ENCODE measurements at places on chromosomes 1 and 21.

DNA sequence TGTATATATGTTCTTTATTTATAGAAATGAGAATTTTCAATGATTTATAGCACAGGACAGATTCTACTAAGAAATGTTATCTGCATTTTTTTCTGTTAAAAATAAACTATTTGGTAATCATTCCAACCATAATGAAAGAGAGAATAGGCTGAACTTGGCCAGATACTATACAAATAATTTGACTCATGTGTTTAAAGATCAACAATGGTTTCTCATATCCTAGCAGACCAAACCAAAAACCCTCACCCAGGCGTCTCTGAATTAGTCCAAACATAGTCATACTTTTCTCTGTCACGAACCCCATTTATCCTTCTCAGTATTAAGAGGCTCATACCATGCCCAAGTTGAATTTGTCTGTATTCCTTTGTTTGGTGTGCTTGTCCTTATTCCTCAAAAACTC, 40.3 kb downstream of the RPE65 start:
- no peak for DNase-seq

DNA sequence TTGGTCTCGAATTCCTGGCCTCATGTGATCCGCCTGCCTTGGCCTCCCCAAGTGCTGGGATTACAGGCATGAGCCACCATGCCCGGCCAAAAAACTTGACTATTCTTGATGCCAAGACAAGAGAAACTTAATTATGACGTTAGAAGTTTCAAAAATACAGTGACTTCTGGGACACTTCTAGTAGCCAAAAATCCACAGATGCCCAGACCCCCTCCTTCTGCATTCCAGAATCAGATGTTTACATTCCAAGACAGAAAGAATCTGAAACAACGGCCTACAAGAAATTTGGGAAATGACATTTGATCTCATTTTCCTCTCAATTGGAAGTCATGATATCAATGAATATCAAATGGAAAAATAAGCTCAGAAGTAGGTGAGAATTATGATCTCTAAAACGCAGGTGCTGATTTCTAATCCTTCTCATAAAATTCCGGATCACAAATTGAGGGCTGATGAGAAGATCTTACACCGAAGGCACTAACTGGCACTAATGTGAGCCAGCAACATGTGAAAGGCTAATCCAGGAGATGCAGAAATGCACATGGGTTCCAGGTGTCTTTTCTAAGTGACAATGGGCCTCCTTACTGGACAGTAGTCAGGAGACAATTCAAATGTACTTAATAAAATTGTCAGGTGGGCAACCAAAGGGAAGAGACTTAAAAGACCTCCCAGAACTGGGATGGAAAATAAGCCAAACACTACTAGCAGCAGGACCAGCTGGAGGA, 5.5 kb downstream of the RAB29 start:
- DNase-seq = no peak

DNA sequence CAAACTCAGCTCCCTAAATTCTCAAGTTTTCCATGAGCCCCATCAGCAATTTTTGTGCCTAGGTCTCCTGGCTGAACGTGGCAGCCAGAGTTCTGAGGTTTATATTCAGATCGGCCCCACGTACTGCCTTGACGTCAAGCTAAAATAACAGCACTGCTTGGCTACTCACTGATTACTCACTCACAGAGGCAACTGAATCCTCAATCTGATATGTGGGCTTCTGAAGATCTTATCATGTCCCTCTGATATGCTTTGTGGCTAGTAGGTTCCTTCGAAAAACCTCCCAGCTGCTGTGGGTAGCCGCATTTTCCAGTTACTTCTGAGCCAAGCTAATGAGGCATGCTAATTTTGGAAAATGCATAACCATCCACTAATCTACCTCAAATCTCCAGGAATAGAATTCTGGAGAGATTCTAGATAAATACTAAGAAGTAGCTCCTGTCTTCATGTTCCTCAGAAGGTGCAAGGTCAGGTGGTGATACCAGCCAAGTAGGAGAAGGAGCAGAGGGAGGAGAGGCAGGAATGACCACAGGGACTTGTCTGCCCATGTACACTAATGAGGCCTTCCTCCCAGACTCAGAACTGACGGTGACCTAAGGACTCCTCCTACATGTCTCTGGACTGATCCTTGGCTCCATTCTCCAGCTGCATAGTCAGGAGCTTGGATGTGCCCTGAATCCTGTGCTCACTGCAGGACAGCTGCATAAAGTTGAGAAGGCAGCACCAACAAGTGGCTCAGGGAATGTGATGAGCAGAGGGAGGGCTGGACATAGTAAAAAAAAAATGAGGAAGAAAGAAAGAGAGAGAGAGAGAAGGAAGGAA, 263.7 kb downstream of the TNR start:
- no peak for DNase-seq

GRCh38 chr1:181318858-181319235, 164.5 kb upstream of the CACNA1E start:
- peak; percentile 16 for DNase-seq

DNA sequence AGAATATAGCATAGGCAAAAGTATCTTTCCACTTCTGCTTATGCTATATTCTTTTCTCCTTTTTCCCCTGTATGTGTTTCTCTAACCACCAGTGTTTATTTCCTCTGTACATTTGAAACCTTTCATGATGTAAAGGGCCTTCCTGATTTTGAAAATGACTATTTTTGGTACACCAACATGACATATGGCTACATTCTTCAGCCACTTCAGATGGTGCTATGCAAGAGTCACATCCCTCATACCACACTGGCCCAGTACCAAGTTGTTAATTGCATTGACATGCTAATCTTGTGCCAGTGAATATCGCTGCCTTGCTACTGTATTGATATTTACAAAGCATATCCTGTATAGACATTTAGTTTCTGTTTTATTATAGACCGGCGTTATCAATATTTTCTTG, 408.7 kb downstream of the NCAM2 start:
- DNase-seq = no peak

DNA sequence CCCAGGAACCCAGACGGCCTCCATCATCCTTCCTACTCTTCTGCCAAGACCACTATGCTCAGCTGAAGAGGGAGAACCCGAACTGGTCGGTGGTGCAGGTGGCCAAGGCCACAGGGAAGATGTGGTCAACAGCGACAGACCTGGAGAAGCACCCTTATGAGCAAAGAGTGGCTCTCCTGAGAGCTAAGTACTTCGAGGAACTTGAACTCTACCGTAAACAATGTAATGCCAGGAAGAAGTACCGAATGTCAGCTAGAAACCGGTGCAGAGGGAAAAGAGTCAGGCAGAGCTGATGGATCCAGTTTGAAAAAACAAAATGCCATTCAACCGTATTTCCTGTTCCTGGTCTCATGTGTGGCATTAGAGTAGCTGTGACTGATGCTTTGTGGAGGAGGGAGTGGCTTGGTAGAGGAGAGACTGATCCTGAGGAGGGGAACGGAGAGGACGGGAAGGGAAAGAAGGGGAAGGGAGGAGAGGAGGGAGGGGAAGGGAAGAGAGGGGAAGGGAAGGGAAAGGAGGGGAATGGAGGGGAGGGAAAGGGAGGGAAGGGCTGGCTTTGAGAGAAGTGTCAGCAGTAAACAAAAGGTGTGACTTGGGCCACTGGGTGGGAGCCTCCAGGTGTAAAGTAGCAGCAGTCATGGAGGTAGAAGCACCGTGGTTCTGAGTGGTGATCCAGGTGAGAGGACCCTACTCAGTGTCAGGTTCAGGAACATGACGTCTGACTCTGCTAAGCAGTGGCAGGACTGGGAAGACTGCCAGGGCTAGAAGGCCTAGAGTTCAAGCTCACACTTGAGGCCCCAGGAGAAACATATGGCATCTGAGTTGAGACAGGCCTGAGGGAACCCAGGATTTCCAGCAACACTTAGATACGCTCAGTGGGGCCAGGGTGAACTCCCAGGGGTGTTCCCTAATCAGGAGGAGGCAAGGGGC, 846 bp downstream of the HMGB4 start:
- no peak for DNase-seq

DNA sequence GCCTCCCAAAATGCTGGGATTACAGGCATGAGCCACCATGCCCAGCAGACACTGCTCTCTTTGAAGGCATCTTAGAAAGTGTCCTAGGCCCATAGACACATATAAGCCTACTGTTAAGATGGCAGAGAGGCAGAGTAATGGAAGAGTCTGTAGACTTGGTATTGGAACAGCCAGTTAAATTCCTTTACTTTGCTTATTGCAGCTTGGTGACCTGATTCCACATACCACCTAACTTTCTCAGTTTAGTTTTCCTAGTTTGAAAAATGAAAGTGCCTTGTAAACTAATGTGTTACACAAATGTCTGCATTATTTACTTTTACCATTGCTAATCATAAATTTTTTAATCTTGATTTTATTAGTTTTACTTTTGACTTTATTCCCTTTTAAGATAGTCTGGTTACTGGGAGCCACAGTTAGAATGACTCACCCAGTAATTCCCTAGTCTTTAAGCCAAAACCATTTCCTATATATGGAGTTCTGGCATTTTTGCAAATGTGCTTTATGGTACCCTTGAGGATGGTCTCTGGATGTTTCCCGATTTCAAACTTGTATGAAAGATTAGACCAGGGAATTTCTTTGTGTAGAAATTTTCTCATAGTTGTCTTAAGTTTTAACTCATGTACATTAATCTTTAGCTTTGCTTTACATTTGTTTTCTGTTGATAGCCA, 6.4 kb downstream of the SMAP2 start:
- no peak for DNase-seq

GRCh38 chr21:41636636-41637630, 129.0 kb upstream of the TMPRSS2 start:
- DNase-seq = no peak

DNA sequence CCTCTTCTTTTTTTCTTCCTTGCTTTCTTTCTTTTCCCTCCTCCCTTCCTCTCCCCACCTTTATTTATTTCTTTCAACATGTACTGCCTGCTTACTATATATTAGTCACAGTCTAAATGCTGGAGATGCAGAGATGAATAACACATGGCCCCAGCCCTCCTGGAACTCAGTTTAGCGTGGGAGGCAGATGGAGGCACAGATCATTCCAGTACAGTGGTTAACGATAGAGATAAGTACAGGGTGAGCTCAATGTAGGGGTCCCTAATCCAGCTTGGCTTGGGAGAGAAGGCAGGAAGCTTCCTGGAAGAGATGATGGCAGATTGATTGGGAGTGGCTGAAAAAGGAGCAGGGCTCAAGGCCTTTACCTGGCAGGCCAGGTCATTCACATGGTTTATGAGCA, 55.6 kb upstream of the PPP2R5A start:
- no peak for DNase-seq

- no peak for DNase-seq
Observed at GRCh38 chr1:106038260-106038659, 1018.2 kb upstream of the PRMT6 start.

GRCh38 chr1:6500544-6501278, 9.2 kb upstream of the PLEKHG5 start:
- no peak for DNase-seq

DNA sequence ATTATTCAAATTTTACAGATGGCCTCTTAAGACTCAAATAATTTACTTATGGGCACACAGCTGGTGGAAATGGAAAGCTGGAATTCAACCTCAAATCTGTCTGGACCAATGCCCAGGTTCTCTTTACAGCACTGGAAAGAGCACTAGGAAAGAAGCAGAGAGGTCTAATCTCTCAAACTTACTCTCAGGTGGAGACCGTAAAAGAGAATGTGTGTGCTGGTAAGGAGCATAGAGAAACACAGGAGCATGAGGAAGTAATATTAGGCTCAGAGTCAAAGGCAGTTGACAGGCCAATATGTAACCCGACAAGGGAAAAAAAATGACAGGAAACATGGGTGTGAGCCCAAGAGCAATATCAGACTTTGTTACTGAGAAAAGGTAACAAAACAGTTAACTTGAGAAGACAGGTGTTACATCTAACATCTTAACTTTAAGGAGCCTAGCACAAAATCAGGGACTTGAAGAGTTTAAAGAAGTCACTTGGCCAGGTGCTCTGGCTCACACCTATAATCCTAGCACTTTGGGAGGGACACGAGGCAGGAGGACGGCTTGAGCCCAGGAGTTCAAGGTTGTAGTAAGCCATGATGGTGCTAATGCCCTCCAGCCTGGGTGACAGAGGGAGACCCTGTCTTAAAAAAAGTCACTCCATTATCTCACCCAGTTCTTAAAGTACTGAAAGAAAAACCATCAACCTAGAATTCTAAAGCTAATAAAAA, 20.7 kb downstream of the PPP1R15B start:
- DNase-seq = no peak

GRCh38 chr1:17128361-17128760, 9.1 kb upstream of the PADI2 start:
- no peak for DNase-seq

GRCh38 chr1:162213281-162213912, 143.9 kb downstream of the NOS1AP start:
- no peak for DNase-seq

GRCh38 chr1:36384542-36385409, 948 bp downstream of the STK40 start:
- peak; percentile 19 for DNase-seq

DNA sequence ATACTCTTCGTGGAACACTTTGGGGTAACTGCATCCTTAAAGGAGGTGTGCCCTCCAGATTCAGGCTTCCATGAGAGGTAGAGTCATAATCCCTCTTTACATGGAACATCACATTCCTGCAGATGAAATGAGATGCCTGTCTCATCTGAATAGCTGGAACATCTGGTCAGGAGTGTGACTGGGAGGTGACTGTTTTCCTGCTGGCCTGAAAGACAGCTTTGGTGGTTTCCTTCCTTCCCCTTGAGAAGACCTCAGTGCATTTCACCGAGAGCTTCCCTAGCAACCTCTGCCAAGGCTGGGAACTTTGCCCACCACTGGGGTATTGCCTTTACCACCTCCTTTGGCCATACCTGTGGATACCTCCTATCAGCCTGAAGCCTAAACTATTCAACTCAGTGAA, 46.7 kb upstream of the GUCA2A start:
- DNase-seq = no peak

GRCh38 chr1:100440075-100440809, 87.9 kb downstream of the CDC14A start:
- peak; percentile 42 for DNase-seq

GRCh38 chr1:215115760-215116159, 33.2 kb downstream of the KCNK2 start:
- no peak for DNase-seq

GRCh38 chr1:82837766-82838465, 1037.2 kb downstream of the ADGRL2 start:
- no peak for DNase-seq

GRCh38 chr1:160823296-160823695, 27.3 kb downstream of the LY9 start:
- DNase-seq = no peak

- no peak for DNase-seq
Observed at GRCh38 chr1:83818916-83819315, 180.0 kb downstream of the TTLL7 start.

- no peak for DNase-seq
Observed at GRCh38 chr1:30740251-30741238, 17.0 kb downstream of the LAPTM5 start.

DNA sequence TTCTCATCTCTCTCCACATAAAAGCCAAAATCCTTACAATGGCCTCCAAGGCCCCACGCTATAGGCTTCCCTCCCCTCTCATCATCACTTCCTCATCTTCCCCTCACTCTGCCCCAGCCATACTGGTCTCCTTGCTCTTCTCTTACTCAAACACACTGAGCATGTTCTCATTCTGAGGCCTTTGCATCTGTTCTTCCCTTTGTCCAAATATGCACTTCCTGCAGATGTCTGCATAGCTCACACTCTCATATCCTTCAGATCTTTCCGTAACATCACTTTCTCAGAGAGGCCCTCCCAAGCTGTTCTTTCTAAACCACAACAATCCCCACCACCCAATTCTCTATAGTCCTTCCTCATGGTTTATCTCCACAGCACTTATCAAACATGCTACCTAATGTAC, 284.1 kb downstream of the HHIPL2 start:
- DNase-seq = no peak

All from stimulated activated CD8-positive, alpha-beta memory T cell treated with anti-CD3 and anti-CD28 coated beads, Interleukin-12 subunit alpha, Interleukin-12 subunit beta, amount 100 ng/mL, for 4 hours (primary cell).